ENCODE measurements at places on chromosomes 16 and 17. TPM values are rescaled to one million over a fixed set of nuclear protein-coding genes. Genes with fewer than 3 reads are reported as not detected.

GRCh38 chr17:78029697-78030096 lies 71.2 kb downstream of the TNRC6C start:
- DNase-seq: no peak

ALDH3A2 gene
- total RNA-seq: 351 TPM

DNA sequence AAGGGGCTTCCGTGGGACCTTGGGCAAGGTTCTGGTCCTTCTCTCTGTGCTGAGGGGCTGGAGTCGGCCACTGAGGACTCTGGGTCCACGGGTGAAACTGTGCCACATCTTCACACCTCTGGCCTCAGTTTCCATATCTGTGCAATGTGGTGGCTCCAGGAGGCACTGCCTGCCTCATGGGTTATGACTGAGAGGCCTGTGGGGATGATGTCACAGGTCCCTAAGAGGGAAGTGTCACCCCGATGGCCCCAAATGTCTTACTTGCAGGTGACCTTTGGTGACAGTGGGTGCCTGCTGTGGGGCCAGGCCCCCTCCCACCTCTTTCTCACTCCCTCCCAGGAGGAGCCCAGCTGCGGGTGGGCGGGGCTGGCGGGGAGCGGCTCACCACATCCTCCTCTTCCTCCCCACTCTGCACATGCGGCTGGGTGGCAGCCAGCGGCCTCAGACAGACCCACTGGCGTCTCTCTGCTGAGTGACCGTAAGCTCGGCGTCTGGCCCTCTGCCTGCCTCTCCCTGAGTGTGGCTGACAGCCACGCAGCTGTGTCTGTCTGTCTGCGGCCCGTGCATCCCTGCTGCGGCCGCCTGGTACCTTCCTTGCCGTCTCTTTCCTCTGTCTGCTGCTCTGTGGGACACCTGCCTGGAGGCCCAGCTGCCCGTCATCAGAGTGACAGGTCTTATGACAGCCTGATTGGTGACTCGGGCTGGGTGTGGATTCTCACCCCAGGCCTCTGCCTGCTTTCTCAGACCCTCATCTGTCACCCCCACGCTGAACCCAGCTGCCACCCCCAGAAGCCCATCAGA lies at the start of gene IL21R:
Gene IL21R (plus strand): TSS at position 407 of the 801 bp plus-strand sequence. CDS start 27,898 bp downstream, outside the sequence.
- no peak for DNase-seq

DNA sequence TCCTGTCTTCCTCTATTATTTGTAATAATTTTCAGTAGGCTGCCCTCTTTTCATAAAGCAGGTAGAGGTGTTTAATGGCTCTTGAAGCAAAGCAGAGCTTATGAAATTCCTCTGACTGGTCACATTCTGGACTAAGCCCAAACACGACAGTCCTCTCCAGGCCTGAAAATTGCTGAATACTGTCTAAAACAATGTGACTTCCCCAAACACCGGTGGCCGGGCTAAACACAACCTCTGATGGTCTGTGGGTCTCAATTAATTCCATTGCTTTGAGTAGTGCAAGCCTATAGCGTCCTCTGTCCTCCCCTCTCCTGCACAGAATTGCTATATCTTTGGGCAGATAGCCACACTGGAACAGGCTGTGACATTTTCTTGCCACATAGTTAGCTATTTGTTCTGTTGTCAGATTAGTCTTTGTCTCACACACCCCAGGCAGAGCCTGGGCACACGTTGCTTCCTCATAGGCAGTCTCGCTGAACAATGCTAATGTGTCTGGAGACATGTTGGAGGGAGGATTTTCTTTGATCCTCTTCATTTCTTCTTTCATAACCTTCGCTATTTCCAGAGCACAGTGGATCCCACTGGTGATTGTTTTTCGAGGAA lies 10.8 kb upstream of the SLFN12L start:
- DNase-seq: no peak

- DNase-seq: no peak
These were observed 13.2 kb downstream of the GABARAPL2 start for GRCh38 chr16:75579281-75579834.

DNA sequence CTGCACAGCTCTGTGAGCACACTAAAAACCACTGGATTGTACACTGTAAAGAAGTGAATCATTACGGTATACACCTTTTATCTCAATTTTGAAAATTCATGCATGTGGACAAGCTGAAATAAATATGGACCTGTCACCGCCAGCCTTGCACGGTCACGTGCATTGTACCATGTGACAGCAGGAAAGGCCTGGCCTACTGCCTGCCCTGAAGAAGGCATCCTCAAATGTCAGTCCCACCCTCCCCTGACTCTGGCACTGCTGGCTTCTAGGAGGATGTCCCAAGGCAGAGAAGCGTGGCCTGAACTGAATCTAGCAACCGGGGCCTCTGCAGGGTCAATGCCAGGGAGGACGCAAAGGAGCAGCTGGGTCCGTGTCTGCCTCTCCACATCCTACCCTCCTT lies 34.6 kb downstream of the SLC38A8 start:
- no peak for DNase-seq

GRCh38 chr17:45950888-45951287 lies 48.2 kb upstream of the STH start:
- DNase-seq: no peak

CBX8 gene
- 4.7 TPM for total RNA-seq

GRCh38 chr17:40452216-40452787 lies 9.1 kb downstream of the IGFBP4 start:
- DNase-seq: no peak

SOST gene
- not detected for total RNA-seq

DNA sequence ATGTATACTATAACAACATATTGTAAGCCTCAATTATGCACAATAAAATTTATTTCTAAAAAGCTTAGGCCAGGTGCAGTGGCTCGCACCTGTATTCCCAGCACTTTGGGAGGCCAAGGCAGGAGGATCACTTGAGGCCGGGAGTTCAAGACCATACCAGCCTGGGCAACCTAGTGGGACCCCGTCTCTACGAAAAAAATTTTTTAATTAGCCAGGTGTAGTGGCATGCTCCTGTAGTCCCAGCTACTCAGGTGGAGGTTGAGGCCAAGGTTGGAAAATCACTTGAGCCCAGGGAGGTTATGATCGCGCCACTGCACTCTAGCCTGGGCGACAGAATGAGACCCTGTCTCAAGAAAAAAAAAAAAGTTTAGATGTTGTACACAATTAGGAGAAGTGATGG lies 45.5 kb downstream of the VMP1 start:
- no peak for DNase-seq

ZNF205 gene
- 13.9 TPM for total RNA-seq

TSPAN10 gene
- 0.19 TPM for total RNA-seq

DNA sequence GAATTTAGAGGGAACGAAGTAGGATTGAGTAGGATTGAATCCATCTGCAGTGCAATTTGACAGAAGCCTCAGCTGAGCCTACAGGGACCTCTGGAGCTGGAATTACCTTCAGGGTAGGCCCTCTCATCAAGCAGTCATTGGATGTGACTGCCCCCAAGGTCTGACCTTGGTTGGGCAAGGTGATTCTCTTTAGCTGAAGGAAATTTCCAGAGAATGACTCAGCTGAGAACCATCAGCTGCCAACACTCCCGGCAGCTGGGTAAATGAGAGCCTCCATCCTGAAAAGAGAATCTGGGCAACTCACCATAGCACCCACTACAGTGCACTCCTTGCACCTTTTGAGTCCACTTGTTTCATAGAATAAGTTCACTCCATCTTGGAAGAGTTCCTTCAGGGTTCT lies 113.5 kb upstream of the MED13 start:
- DNase-seq: no peak

- no peak for DNase-seq
These were observed 98.1 kb upstream of the SEC14L1 start for GRCh38 chr17:77042476-77043231.

- DNase-seq: no peak
These were observed 88.8 kb upstream of the ANKFN1 start for GRCh38 chr17:56064506-56064905.

DNA sequence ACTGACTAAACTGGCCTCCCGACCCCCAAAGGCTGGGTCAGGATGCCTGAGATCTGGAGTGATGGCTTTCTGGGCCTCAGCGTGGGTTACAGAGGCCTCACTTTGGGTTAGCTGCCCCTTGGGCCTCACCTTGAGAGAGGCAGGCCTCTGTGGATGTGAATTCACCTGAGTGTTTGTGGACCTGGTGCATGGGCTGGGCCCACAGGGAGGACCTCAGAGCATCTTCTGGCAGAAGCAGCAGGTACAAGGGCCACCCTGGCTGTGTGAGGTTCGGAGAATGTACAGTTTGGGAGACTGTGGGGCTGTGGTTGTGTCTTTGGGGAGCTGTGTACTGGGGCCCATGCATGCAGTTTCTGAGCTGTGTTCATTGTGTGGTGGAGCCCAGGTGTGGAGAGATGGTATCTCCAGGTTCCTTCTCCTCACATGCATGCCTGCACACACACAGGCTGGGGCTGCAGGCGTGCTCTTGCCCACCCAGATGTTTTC lies 18.3 kb downstream of the RARA start:
- no peak for DNase-seq

FBXL16 gene
- total RNA-seq: 4.4 TPM

GRCh38 chr17:67082107-67082506 lies 37.8 kb downstream of the CACNG1 start:
- DNase-seq: no peak

DNA sequence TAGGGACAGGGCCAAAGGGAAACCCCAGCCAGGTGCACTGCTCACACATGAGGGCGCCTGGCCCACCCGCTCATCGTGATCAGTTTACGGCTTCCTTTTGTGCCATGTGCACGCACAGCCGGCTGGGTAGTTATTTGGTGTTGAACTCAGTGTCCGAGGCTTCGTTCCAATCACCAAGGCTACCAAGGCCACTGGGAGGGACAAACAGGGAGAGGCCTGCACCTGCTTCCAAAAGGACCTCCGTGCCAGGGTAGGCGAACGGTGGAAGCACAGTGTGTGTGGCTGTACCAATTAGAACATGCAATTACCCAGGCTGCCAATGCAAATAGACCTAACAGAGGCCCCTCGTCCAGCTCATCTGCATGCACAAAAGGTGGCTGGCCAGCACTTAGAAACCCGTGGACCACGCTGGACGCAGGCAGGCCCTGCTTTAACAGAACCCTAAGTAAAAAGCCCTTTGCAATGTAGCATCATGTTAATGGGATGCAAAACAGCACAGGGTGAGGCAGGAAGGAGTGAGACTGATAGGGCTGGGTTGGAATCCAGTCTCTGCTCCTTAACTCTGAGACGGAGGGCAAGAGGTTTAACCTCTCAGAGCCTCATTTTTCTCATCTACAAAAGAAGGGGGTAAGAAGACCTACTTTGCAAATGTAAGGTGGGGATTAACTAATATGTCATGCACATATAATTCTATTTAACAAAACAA lies 204.0 kb downstream of the XYLT1 start:
- DNase-seq: no peak

ASGR2 gene
- not detected for total RNA-seq

VKORC1 gene
- total RNA-seq: 35.2 TPM

DNA sequence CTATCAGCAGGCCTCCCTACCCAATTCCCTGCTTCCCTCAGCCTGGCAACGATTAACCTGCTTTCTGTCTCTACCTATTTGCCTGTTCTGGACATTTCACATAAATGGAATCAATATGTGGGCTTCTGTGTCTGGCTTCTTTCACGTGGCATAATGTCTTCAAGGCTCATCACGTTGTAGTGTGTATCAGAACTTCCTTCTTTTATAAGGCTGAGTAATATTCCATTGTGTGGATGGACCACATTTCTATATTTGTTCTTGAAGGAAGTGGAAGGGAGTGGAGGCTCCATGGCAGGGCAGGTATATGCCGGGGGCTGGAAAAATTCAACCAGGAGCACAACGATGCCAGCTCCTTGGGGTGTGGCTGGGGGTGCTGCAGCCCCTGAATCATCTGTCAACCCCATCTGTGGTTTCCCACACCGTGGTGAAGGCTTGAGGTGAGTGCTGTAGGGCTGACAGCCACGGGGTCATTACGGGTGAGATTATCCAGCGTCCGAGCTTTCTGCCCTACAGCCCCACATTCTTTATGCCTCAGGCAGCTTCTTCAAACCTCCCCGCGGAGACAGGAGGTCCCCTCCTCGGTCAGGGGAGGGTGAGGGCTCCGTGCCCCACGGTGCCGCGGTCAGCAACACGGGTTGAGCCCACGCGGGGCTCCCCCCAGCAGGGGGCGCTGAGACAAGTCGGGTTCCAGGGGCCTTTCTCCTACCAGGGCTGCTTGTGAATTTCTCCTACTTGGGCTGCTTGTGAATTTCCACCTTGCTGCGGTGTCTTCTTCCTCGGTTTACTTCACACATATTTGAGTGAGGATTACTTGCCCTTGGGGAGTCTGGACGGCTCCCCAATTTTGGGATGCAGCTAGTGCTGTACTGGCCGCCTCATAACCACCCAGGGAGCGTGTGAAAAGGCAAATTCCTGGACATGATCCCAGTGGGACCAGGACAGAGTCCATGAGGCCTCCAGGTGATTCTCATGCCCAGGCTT lies 18.3 kb upstream of the WFIKKN2 start:
- no peak for DNase-seq

BRIP1 gene
- 1.6 TPM for total RNA-seq

DNA sequence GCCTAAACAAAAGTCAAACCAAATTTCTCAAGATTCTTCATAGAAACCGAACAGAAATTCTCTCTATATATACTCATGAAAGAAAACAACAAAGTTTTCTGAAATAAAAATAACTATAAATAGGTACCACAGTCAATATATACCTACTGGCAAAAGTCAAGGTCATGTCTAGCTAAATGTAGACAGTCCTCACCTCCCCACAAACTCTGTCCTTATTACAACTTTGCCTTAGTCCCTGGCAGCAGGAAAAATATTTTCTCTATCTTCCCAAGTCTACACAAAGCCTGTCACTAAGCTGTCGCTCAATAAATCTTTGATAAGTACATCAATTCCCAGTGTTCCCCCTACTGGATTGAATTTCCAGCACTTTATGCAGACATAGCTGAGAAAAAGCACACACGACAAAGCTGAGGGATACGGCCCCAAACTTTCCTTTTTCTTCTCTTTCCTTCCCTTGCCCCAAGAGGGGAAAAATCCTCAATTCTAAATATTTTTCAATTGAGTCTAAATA lies 2.7 kb downstream of the CFAP20 start:
- no peak for DNase-seq

KCNG4 gene
- not detected for total RNA-seq

GNGT2 gene
- total RNA-seq: 1.7 TPM

GRCh38 chr17:60971515-60972369 lies 294.1 kb downstream of the BCAS3 start:
- DNase-seq: no peak
